ENCODE measurements at places on chromosomes 6 and 20.

DNA sequence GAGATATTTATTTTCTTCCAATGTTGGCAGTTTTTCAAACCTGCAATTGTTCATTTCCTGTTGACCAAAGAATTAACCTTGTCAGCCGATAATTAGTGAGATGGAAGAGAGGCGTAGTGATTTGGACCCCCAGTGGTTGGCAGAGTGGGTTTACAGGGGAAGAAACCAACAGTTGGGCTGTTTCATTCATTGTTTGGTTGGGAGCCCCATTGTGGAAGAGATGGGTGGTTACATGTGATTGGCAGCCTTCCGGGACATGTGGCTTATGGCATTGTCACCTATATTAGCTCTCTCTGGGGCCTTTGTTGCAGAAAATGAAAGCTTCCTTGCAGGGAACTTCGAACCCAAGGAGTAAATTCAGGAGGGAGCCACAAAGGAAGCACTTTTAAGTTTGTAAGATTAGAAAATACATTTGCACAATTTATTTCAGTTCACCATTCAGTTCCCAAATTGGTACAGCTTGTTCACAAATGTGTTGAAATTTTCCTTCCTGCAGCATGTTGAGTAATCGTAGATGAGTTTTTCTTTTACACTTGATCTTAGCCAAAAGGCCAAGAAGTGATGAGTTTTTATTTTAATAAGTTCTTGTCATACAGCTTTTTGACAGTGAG is 50.3 kb upstream of the CDKAL1 start:
- DNase-seq = no peak

DNA sequence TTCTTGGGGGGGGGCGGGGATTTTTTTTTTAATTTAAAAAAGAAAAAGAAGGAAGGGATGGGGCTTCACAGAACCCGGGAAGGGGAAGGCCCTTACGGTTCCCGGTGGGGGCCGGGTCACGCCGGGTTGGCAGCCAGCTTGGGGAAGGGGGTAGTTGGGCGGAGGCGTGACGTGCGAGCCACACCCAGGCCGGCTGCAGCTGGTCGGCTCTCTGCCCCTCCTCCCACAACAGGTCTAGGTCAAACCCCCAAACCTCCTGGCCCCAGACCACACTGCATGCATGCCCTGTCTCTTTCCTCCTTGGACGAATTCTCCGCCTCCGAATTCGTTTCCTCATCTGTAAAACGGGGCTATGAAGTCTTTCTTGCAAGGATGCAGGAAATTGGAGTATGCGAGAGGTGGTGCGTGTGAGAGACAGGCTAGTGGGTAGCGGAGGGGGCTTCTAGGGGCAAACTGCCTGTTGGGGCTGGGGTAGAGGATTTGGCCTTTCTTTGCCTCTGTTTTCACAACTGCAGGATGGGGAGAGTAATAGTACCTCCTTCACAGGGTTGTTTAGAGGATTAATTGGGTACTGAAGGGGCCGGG is 828 bp downstream of the HCK start:
- no peak for DNase-seq

- DNase-seq = no peak
Observed at GRCh38 chr6:108727966-108728730, 120.1 kb upstream of the ARMC2 start.

GRCh38 chr6:63349401-63349800 is 29.6 kb upstream of the LGSN start:
- DNase-seq = peak; percentile 5

- DNase-seq = no peak
Observed at GRCh38 chr6:55675941-55676340, 96.9 kb upstream of the HMGCLL1 start.

DNA sequence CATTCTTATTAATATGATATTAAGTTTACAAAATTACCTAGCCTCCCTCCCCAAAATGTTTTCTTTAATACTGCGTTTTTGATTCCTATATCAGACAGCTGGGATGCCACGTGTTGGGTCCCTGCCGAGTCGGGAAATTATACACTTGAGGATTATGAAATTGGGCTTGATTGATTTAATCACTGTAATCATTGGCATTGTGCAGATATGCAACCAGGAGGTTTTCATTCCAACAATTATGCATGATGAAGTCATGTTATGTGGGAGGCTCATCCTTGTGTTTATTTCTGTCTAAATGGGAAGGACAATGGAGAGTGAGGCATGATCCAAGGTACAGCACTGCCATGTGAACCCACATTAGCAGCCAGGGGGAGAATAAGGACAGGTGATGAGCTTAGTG is 30.6 kb upstream of the RIPOR2 start:
- DNase-seq = no peak

GRCh38 chr6:93746892-93747291 is 327.5 kb upstream of the EPHA7 start:
- DNase-seq = no peak

DNA sequence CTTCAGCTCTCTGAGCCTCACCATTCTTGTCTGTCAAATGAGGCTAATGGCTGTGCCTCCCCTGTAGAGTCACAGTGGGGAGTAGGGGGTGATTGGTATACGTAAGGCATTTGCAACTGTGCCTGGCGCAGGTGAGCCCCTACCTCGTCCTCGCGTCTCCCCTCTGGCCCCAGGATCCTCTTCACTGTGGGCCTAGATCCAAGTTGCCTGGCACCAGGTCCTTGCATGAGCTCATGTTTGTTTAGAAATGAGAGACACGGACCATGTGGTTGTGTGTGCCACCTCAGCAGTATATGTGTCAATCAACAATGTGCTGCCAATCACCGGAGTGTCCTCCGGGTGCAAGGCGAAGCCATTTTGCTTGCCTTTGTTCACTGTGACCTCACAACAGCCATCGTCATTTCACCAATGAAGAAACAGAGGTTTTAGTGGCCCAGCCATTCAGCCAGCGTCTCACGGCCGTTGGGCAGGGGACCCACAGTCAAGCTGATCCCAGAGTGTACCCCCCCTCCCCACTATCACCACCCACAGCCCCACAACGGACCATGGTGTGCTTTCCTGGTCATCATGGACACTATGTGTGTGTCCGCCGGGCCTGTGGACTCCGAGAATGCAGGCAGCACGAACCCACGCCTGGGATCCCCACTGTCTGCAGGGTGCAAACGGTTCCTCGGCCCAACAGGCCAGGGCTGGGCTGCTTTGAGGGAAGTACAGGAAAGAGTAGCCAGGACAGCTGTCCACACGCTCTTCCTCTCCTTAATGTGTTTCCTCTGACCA is 35.9 kb upstream of the STX16 start:
- no peak for DNase-seq

DNA sequence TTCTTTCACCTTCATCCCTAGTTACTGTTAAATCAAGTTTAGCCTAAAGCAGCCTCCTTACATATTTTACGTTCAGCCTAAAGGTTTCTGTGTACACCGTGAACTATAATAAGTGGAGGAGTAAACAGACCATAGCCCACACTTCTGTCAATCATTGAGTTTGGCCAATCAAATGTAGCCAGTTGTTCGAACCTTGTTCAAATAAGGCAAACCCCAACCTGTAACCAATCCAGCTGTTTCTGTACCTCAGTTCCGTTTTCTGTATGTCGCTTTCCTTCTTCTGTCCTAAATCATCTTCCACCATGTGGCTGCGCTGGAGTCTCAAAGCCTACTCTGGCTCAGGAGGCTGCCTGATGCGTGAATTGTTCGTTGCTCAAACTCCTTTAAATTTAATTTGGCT is 1.8 kb upstream of the FBXO30 start:
- DNase-seq = no peak

DNA sequence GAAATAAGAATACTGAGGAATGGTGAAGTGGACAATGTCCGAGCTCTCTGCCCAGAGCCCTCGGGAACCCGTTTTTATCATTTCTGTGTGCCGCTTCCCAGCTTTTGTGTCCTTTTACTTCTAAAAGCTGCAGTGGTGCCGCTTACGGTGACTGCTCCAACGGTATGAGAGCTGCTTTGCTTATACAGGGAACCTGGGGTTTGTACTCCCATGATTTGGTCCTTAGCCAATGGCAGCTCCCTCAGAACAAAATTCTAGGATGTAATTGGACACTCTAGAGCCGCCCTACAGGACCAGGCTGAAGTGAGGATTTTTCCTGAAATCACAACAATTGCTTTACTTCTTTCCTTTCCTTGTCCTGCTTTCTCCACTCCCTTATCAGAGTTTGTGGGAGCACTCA is 24.2 kb upstream of the PCSK2 start:
- peak; percentile 9 for DNase-seq

DNA sequence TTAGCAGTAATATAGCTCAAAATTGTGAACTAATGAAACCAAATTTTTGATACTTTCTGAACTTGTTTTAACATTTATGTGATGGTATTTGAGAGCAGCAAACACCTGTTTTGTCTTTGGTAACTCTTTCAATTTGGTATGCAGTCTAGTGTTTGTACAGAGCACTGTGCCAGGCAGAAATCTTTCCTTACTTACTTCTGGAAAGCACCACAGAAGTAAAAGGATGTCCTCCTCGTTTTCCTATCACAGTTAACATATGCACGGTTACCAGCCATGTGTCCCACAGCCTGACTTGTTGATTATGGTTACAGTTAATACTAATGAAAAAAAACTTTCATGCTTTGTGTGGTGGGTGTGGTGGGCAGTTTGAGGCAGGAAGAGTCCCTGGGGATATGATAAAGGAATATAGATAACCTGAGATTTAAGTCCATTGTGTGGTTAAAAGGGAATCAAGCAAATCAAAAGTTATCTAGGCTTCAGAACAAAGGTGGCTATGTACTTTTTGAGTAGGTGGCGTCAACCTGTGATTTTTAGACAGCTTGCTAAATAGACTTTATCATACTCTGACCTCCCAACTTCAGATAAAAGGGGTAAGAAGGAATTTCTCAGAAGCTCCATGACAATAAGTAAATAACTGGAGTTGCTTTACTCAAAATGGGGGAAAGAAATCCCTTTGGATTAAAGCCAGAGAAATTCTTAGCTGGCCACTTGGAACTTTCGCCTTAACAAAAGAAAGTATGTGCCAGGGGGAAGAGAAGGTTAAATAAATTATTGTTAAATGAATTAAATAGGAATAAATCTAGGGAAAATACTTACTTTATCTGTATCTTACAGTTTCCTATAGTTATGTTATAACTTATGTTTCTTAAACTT is 20.1 kb upstream of the COL10A1 start:
- no peak for DNase-seq

GRCh38 chr6:17869010-17869752 is 118.3 kb downstream of the KIF13A start:
- no peak for DNase-seq

- no peak for DNase-seq
Observed at GRCh38 chr20:4063631-4064030, 48.3 kb upstream of the RNF24 start.

DNA sequence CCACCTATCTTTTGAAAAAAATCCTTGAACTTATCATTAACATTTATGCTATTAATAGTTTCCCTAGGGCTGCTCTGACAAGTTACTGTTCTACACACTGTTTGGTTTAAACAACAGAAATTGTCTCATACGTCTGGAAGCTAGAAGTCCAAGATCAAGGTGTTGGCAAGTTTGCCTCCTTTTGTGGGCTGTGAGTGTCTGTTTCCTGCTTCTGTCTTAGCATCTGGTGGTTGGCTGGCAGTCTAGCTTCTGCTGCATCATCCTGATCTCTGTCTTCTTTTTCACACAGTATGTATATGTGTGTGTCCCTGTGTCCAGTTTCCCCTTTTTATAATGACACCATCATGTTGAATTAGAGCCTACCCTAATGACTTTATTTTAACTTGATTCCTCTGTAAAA is 154.8 kb downstream of the RPS12 start:
- no peak for DNase-seq

GRCh38 chr6:105836889-105837288 is 249.2 kb upstream of the PRDM1 start:
- DNase-seq = no peak

- DNase-seq = no peak
Observed at GRCh38 chr6:157768304-157768703, 54.7 kb upstream of the SNX9 start.

DNA sequence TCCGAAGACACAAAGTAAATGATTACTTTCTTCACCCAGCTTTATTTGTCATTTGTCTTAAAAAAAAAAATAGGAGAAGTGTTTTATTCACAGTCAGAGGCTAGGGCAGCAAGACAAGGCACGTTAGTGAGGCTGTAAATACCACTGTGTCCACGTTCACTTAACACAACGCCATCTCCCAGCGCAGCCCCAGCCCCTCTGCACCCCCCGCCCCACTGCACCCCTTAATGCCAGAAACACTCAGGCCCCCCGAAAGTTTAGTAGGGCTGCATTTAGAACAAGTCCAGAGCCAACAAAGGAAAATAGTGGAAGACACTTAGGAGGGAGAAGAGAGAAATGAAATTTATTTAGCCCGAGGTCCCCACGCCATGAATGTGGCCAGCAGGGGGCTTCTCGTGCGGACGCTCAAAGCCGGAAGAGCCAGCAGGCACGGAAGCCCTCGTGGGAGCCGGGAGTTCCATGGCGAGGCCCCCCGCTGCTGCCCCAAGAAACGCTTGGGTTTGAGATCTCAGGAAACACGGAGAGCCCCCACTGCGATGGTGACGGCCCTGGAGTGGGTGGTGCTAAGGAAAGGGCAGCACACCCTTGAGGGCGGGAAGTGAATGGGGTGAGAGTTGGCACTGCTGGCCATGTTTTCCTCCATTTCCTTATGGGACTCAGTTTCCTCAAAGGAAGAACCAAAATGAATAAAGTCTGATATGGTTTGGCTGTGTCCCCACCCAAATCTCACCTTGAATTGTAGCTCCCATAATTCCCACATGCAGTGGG is 50.2 kb downstream of the IYD start:
- peak; percentile 84 for DNase-seq

GRCh38 chr6:100987556-100987955 is 106.4 kb upstream of the ASCC3 start:
- DNase-seq = no peak

Measured in fibroblast of skin of scalp (primary cell).